ENCODE measurements at places on chromosomes 6 and 20.

GRCh38 chr6:1630212-1630770 is 20.6 kb downstream of the FOXC1 start:
- no peak for DNase-seq
- no peak overlapping the region for H3K4me3 ChIP-seq
- no peaks in the 10 kb centered on the region for H3K4me1 ChIP-seq
- H3K27ac ChIP-seq, result no peak overlapping the region
- H3K27me3 ChIP-seq, result peaks cover 16% of the 10 kb centered on the region

- H3K4me3 ChIP-seq, result no peak overlapping the region
- H3K27ac ChIP-seq, result no peak overlapping the region
- DNase-seq, result no peak
- H3K27me3 ChIP-seq, result no peaks in the 10 kb centered on the region
These were observed 113.5 kb upstream of the GLP1R start for GRCh38 chr6:38935051-38935450.

DNA sequence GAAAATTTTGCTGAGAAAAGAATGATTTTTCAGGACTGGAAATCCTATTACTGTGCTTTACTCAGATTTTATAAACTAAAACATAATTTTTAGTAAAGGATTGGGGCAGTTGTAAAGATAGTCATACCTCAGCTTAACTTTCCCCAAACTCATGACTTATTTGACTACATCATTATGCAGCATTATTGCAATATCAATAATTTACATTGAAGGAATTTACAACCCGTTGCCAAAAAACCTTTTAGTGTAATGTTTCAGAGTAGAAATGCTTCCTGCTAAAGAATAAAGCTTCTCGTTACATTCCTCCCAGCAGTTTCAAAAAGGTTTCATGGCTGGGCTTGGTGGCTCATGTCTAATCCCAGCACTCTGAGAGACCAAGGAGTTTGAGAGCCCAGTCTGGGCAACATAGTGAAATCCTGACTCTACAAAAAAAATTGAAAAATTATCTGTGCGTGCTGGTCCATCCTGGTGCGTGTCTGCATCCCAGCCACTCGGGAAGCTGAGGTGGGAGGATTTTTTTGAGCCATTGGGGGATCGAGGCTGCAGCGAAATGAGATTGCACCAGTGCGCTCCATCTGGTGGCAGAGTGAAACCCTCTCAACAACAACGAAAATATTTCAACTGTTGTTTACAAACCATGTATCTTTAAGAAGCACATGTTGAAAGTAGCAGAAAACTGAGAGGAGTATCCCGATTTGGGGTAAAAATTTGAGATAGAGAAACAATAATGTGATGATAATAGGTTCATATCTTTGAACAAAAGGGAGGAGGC is 4.4 kb downstream of the AMD1 start:
- H3K4me1 ChIP-seq, result peaks cover 51% of the 10 kb centered on the region
- H3K27me3 ChIP-seq, result no peaks in the 10 kb centered on the region
- no peaks in the 10 kb centered on the region for H3K36me3 ChIP-seq
- H3K27ac ChIP-seq, result no peak overlapping the region
- DNase-seq, result no peak

DNA sequence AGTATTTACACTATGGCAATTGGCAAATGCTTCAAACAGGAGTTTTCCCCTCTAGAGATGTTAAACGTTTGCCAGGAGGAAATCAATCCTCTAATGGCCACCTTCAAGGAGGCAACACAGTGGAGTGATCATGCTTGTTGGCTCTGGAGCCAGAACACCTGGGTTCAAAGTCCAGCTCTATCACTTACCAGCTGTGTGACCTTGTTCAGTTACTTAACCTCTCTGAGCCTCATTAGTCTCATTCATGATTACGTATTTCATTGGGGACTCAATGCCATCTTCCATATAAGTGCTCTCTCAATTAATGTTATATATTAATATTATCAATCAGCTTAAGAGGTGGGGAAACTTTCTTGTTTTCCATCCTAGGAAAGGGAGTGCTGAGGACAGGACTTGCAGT is 26.1 kb downstream of the SLC52A3 start:
- H3K4me3 ChIP-seq, result no peak overlapping the region
- H3K4me1 ChIP-seq, result no peaks in the 10 kb centered on the region
- H3K27ac ChIP-seq, result no peak overlapping the region
- H3K27me3 ChIP-seq, result no peaks in the 10 kb centered on the region

DNA sequence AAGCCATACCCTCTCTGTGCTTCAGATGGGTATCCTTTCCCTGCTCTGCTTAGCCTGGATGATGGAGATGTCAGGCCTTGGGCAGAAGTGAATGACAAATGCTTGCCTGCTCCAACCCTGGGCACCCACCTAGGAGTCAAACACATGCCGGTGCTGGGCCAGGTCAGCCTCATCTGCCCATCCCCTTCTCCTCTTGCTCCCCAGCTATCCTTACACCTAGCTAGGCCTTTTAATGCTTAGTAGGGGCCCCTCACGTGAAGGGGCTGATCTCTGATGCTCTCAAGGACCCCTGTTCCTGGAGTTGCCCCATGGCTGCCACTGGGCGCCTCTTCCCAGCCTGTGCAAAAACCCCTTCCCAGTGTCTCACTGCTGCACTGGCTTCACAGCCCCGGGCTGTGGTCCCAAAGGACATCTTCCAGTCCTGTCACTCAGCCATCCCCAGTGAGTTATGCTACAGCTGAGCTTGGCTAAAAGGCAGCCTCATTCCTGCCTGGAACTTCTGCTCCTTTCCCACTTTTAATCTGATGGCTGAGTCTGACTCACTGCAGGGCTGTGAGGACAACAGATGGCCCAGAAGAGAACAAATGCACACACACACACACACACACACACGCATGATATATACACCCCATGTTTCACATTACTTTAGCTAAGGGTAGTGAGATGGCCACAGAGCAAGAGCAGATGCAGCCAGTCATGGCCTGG is 12.8 kb upstream of the SDCBP2 start:
- no peak overlapping the region for H3K4me3 ChIP-seq
- H3K4me1 ChIP-seq, result no peaks in the 10 kb centered on the region
- H3K27me3 ChIP-seq, result no peaks in the 10 kb centered on the region
- no peak for DNase-seq

DNA sequence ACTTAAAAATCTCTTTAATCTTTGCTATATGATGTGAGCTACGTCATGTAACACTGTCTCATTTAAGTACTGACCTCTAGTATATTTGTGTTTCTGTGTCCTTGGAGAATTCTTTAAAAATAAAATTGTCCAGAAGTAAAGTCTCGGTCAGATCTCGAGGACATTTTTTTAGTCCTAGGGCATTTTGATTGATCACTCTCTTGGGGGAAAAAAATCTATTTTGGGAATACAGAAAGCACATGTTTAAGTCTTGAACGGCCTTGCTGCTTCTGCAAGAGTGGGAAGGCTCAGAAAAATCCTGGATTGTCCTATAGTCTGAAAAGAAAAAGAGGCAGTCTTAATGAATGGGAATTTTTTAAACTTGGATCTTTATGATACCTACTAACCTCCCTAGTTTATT is 234.3 kb downstream of the UTRN start:
- H3K4me3 ChIP-seq, result no peak overlapping the region
- no peak overlapping the region for H3K27ac ChIP-seq
- no peak for DNase-seq
- no peaks in the 10 kb centered on the region for H3K4me1 ChIP-seq
- no peaks in the 10 kb centered on the region for H3K27me3 ChIP-seq
- H3K36me3 ChIP-seq, result peaks cover 34% of the 10 kb centered on the region

DNA sequence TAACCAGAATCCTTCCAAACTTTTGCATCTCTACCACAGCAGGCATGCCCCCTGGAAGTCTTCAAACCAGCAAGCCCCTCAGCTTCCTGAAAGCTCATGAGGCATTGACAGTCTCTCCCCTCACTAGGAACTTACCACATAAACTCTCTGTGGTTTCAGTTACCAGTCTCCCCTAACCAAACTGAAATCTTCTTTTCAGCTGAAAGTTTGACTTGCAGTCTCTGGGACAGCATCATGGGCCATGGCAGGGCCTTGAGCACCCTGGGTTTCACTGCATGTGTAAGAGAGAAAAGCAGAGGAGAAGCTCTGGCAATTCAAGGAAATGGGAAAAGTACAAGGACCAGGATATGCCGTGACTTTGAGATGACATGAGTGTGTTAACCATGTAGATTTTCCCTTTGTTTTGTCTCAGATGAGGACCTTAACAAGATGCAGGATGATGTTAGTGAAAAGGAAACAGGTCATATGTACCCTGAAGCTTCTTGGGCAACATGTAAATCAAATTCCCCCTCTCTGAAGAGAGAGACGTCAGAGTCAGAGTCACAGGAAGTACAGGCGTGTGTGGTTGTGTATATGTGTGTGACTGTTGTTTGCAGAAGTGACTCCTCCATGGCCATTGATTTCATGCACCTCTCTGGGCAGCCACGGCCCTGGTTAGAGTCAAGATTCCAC is 106.3 kb downstream of the TNFRSF21 start:
- no peak overlapping the region for H3K27ac ChIP-seq
- DNase-seq, result no peak

GRCh38 chr6:43103253-43103876 is 27.3 kb downstream of the PTK7 start:
- H3K36me3 ChIP-seq, result no peaks in the 10 kb centered on the region
- H3K4me3 ChIP-seq, result no peak overlapping the region
- H3K4me1 ChIP-seq, result no peaks in the 10 kb centered on the region
- H3K27ac ChIP-seq, result no peak overlapping the region

DNA sequence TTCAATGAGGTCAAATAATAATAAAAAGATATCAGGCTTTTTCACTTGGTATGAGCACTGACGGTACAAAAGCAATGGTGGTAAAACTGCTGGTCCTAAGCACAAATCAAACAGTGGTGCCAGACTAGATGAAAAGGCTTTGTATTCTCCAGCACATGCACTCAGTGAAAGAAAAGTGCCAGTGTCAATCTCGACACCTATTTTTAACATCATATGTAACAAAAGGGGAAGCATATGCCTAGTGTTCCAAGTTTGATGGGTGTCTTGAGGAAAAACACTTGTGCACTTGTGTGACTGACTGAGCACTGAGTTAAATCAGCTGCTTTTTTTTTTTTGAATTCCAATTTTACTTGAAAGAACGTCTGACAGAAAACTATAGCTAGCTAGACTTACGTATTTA is 27.3 kb downstream of the MED23 start:
- no peak for DNase-seq
- H3K36me3 ChIP-seq, result peaks cover 79% of the 10 kb centered on the region
- H3K4me1 ChIP-seq, result no peaks in the 10 kb centered on the region
- H3K27me3 ChIP-seq, result no peaks in the 10 kb centered on the region
- no peak overlapping the region for H3K4me3 ChIP-seq
